Left hindlimb (tissue), 1 donor: ENCODE measurements at places on chromosomes 12 and 14.

- no peak for DNase-seq
These were observed 52.0 kb upstream of the OSBPL8 start for GRCh38 chr12:76611533-76611932.

DNA sequence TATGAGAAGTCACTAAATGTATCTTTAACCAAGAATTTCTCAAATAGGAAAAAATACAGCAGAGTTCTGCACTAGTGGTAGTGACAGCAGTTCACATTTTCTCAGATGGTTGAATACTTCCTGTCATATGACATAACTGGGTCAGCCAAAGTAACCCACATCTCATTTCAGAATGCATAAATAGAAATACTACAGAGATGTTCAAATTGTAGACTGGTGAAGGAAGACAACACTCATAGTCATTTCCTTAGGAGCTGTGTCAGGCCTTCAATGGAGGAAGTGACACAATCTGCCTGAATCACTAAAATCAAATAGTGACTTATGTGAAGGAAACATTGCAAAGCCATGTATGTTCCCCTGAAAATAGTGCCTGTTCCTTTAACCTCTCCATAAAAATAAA lies 32.4 kb downstream of the FERMT2 start:
- no peak for DNase-seq

- DNase-seq = no peak
These were observed 14.4 kb downstream of the ACADS start for GRCh38 chr12:120739821-120740613.

DNA sequence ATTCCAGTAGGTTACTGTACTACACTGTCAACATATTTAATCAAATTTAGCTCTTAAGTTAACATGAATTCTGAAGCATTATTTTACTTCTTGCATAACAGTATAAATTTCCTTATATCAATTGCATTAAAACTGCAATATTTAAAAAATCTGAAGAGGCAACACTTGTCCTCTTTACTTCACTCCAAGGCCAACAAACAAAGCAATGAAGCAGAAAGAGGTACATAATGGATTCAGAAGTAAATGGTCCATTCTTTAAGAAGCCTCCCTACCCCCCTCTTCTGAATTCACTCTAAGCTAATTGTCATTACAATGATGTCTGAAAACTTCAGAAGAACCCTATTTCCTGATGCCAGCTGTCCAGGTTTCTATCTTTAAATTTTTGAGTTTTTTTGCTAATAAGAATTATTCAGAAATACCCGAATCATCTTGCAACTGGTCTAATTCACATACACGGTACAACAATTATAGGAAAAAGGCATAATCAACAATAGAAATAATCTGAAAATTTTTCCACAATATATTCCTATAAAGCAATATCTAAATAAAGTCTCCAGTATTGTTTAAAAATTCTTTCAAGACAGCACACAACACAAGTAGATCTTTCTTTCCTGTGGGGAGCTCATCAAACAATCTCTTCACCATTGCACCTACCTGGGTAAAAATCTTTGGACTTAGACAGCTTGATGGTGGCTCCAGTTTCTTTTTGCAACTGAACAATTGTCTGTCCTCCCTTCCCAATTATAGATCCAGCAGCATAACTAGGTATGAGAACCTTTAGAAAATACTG lies 2.9 kb downstream of the NOVA1 start:
- DNase-seq = no peak

GRCh38 chr14:101116065-101116464 lies 212.5 kb upstream of the RTL1 start:
- no peak for DNase-seq

DNA sequence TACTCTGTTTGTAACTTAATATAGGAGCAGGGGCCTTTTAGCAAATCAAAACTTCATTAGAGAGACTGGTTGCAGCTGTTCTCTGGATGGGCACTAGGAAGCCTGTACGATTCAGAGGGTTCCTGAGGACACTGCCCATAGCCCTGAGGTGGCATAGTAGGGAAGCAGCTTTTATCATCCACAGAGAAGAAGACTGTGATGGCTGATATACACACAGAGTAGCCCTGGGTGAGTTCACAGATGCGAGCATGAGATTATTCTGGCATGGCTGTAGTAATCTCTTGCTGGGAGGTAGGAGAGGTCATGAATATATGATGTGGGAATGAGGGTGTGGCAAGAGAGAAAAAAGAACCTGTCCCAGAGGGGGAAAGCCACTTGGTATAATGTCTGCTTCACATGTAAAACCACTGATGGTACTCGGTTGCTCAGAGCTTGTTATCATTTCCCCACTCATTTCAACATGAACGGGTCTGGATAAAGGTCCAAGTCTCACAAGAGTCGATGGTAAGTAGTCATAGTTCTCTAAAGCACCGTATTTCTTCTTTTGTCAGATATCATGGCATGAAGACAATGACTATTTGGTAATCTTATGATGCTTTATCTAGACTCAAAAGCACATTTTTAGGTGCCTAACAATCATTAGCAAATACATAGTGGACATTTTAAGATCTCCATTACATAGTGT lies 52.0 kb downstream of the PEBP1 start:
- DNase-seq = no peak

GRCh38 chr14:22438742-22439141 lies 150.3 kb downstream of the DAD1 start:
- DNase-seq = no peak

DNA sequence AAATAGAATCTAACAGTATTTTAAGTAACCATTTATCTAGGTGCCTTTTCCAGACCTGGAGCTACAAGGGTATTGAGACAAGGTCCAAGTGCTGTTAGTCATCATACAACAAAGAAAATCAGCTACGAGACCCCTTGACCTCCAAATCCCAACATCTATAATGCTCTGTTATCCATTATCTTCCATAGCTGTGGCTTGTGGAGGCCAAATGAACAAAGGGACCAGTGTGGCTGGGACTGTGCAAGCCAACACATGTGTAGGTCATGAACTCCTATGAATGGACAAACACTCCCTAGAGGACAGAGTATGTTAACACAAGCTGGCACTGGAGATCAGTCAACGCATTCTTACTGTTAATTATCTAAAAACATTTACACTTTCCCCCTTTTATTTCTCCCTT lies 374.5 kb downstream of the EMP1 start:
- DNase-seq = no peak

DNA sequence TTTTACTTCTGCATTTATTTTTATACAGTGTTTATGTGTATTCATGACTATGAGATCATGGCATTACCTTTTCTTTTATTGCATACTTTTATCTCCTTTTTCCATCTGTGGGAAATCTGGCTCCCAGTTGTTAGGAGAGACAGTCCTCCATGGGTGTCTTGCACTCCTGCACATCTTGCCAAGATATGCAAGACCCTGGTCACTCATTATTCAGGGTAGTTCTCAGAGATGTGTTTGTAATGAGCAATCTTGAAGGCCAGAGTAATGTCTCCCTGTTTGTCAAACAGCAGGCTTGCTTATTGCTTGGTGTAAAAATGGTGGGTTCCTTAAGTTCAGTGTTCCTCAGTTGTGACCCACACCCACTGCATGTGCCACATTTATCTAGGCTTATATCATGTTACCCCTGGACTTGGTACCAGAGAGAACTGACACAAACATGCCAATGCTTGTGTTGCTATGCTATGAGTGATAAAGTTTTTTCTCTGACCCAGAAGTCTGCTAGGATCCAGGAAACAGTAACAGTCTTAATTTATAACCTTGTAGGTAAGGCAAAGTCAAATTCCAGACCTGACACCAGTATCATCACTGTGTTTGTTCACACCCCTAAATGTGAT lies 36.8 kb downstream of the PPHLN1 start:
- no peak for DNase-seq

DNA sequence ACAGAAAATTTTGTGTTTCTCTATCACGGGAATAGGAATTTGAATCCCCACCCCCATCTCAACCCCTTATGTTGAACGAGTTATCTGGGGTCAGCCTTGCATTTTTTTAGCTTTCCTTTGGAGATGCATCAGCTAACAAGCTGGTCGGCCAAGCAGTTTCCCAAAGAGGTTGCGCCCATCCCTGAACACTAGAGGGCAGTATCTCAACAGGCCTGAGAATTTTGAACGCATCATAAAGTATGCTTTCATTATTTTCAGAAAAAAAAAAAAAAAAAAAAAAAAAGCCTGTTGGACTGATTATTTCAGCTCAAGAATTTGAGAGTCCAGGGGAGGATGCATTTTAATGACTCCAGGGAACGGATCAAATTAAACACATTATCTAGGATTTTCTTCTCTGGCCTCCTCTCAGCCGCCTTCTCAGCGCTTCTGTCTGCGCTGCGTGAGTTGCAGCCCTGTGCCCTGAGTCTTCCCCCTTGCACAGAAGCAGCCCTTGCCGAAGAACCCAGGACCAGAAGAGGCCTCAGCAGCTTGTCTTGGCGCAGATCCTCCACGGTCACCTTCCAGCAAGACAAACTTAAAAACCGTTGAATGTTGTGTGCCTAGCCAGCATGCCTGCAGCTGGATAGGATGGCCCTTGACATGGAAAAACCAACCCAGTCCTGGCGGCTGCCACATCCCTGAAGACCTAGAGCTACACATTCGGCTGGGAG lies 76.6 kb upstream of the GZMB start:
- peak; percentile 60 for DNase-seq

DNA sequence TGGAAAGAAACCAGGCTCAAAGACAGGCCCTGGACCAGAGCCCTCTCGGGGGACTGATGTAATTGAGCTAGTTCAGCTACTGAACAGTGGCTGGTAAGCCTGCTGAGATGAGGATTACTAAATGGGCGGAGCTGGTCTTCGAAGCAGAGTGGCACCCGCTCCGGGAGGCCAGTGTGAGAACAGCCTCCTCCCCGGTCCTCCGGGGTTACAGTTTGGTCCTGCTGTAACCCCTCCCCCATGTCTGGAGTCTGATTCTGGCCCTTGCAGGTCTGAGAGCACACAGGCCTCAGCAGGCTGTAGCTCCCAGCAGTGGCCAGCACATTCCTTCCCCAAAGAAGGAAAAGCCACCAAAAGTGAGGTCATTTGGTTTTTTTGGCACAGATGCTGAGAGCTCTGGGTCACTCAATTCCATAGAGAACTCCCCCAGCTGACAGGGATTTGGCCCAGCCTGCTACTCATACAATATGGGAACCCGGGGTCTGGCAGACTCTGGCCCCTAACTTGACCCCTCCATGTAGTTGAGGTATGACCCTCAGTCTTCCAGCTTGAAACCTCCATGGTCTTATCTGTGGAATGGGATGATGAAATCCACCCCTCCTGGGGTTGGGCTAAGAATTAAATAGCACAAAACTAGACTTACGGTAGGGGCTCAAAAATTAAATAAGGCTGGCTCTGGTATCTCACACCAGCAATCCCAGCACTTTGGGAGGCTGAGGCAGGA lies 39.0 kb downstream of the ACTN1 start:
- peak; percentile 70 for DNase-seq

- no peak for DNase-seq
These were observed 55.0 kb upstream of the C12orf50 start for GRCh38 chr12:88084210-88084609.

DNA sequence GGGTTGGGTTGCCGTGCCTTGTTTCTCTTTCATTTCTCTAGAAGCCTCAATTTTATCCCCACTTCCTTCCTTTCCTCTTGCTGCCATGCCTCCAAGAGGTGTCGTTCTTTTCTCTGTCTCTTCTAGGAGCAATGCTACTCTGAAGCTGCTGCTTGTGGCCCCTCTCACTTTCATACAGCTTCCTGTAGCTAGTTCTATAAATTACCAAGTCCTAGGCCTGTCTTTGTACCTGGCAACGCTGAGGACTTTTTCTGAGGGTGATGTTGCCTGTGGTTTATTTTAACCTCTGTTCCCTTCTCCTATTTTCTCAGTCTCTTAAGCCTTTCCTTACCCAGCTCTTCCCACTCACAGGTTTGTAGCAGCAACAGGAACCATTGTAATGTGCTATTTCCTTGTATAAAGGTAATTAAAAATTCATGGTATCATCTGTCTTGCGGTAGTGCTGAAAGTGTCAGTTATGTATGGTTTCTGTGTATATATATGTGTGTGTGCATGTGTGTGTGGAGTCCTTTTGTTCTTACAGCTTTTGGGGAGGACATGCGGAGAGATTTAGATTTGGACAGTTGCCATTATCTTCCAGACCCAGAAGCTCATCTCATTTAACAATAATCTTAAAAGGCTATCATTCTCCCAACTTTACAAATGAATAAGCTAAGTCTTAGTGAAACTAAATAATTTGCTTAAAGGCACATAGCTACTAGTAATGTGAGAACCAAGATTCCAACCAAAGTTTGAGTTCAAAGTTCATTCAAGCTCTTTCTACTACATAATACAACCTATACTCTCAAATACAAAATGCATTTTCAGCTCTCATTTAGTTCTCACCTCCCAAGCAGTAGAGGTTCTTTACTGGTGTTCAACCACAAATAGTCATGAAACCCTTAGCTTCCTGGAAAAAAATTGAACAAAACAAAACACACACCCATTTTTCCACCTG lies 43.8 kb downstream of the DDHD1 start:
- DNase-seq = peak; percentile 37

DNA sequence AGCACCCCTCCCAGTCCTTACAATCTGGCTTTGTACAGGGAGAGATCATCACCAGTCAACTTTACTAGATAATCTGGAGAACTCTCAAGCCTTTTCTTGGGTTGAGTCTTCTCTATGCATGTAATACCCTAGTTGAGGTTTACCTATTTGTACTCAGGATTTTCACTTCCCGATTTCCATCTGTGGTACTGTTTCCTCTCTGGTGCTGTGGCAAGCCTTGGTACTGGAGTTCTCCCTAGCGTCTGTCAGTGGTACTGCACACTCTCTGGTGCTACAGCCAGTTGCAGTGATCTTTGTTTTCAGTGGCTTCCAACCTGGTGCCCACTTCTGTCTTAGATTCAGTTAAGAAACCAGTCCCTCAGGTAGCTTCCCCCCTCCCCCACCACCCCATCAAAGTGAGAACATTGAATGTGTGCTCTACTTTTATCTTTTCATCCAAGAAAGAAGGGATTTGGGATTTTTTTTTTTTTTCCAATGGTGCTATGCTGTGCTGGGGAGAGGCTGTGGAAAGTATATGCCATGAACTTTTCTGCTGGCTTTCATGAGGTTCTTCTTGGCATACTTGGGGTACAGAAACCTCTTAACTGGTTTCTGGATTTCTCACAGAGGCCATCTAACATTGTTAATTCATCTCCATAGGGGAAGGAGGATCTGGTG lies 69.4 kb upstream of the EVL start:
- no peak for DNase-seq

- DNase-seq = no peak
These were observed 7.0 kb upstream of the MSI1 start for GRCh38 chr12:120376009-120376408.

DNA sequence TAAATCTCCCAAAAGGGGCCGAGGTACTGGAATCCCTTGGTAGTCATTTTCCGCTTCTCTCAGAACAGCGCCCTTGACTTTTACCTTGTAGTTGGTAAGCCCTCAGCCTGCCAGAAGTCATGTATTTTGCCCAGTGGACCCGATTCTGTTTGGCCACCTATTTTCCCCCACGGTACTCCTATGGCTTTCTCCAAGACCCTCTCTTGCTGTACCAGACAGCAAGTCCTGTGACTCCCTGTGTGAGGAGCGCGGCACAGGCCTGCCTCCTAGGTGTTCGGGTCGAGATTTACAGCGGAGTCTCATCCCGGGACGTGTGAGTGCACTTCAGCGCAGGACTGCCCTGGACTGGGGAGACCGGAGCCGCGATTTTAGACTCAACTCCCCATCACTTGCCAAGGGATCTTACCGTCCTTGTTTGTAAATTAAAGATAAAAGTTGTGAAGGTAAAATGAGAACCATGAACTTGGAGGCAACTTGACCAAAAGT lies 1.1 kb upstream of the MBD6 start:
- DNase-seq = peak; percentile 55

GRCh38 chr12:80858356-80858755 lies 79.4 kb downstream of the LIN7A start:
- no peak for DNase-seq

- DNase-seq = no peak
These were observed 137.2 kb upstream of the TRHDE start for GRCh38 chr12:72135021-72135301.

- DNase-seq = peak; percentile 14
These were observed 90.9 kb downstream of the ACTN1 start for GRCh38 chr14:68888025-68888850.
